ENCODE measurements at places on chromosomes 13 and 19.

DNA sequence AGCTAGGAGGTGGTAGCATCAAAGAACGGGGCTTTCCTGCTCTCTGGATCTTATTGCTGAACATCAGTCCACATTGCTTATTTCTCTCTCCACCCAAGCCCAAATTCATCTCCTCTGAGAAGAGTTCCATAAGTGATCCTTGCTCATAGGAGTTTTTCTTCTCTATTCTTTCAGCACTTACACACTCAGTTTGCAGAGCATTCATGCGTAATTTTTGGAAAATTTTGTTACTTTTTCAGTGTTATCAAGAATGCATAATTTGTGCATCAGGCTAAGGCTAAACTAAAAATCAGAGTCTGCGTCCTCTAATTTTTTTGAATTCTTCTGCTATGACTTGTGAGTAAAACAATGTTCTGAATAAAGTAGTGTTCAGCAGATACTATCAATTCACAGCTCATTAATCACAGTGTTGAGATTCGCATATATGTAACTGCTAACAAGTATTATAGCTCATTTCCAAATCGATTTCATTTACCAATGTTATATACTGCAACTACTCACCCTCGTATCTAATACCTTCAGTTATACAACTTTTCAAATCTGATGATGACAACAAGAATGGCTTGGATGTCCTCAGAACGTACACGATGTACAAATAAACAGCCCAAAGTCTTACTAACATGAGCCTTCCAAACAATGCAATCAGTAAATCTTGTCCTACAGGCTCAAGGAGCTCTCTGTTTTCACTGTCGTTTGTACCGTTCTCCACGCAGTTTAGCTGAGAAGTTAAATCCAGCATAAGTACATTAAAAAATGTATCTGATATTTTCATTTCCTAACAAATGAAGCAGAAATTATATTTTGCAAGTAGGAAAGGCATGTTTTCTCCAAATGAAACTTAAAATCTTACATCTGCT is 36.4 kb upstream of the STARD13 start:
- no peak for DNase-seq

DNA sequence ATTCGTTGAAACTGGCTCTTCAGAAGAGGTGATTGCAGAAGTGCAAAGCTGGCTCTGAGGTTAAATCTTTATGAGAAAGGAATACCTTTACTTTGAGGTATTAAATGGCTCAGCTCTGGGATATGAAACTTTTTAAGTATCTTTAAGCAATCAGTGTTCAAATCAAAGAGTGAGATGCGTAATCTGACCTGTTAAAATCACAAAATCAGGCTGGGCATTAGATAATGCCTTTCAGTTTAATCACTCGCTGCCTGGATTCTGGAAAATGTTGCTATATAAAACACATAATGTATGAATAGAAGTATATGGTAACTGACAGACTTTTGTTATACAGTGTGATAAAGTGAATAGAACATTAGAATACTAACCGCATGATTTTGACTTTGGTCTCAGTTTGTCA is 2.0 kb upstream of the DGKH start:
- no peak for DNase-seq

- no peak for DNase-seq
Measured at GRCh38 chr19:56829596-56829995, 10.9 kb downstream of the PEG3 start.

DNA sequence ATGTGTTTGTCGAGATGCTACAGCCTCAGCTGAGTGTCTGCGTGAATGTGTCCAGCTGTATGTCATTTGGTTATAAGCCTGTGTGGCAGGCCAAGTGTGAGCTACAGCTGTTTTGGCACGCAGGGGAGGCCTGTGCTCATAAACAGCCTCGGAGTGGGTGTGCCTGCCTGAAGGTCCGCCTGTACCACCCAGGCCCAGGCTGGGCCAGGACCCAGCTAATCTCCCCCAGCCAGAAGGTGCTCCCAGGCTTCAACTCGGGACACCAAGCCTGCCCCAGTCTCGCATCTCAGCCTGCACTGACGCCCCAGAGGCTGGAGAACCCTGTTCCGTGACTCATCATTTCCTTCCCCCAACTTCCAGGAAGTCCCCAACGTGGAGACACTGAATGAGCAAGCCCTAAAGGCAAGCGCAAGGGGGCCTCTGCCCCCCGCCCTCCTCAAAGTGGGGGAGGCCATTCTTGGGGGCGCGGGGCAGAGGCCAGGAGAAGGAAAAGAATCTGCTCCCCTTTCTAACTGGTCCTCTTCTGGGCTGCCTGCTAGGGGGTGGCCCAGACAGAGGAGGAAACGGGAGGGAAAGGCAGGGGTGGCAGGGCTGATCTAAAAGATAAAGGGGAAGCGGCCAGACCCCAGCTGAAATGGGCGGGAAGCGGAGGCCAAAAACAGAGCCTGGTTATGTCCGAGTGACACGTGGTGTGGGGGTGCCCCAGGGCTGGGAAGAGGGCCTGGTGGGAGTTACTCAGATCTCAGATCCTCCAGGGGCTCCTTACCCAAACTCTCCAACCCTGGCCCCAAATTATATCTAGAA is 2.0 kb downstream of the SLC1A5 start:
- peak; percentile 74 for DNase-seq

DNA sequence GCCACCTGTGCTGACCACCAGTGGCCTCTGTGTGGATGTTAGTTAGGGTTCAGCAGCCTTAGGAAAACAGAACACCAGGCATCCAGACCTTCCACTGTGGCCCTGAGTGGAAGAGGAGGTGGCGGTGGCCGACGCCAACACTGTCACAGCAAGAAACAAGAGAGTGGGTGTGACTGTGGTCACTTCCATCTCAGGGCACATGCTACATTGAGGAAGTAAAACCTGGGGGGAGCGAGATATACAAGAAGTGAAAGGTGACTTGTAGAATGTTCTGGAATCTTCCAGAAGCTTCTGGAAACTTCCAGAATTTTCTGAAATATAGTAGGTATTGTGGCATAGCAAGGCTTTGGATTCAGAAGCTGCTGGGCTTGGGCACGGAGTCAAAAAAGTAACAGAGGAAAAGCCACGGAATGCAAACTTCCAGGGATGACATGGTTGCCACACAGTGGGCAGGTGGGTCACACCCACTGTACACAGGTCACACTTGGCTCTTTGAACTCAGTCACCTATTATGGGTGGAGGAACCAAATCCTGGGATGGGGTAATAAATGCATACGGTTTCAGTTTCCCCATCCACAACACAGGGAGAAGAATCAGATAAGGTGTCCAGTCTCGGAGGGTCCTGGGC is 24.3 kb downstream of the GNG7 start:
- DNase-seq = no peak

DNA sequence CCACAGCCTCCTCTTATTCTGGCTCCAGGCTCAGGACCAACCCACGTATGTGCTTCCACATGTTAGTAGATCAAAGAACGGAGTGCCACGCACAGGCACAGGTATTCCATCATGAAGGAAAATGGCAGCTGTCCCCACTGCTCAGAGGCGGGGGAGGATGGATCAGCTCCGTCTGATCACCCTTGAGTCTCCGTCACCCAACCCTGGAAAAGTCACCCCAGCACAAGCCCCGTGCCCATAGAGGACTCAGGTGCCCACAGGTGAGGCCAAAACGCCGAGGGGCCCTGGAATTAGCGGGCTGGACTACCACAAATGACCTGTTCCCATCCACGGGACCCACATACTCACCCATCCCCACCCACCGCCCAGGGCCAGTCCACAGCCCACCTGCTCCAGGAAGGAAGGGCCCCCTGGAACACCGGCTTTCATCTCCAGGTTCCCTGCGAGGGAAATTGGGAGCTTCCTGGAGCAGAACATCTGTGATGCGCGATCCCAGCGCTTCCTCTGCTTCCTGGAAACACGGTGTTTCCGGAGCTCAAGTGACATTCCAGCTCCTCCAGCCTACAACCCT is 120.5 kb upstream of the SPACA7 start:
- no peak for DNase-seq

DNA sequence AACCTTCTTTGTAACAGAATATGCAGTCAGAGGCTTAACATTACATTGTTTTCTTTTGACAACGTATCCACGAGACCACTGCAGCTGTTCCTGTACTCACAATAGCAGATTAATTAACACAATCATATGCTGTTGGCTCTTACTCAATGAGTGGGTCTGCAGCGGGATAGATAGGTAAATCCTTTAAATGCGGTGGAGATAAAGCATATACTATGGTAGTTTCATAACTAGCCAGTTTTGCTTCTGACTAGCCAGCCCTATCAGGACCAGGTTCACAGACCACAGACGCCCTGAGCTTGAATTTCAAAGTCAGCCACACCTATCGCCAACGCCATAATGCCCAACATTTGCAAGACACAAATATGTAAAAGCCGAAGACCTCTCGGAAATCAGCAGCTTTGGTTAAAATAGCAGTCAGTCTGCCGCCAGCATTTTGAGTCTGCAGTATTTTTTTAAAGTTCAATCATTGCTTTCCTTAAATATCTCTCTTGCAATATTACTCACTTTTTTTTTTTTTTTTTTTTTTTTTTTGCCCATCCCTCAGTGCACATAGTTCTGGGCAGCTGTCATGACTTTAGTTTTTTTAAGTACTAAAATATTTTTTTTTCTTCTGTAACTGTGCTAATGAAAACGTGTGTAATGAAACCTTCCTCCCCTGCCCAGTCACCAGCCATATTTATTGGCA is 120.5 kb downstream of the ZNF536 start:
- DNase-seq = no peak

DNA sequence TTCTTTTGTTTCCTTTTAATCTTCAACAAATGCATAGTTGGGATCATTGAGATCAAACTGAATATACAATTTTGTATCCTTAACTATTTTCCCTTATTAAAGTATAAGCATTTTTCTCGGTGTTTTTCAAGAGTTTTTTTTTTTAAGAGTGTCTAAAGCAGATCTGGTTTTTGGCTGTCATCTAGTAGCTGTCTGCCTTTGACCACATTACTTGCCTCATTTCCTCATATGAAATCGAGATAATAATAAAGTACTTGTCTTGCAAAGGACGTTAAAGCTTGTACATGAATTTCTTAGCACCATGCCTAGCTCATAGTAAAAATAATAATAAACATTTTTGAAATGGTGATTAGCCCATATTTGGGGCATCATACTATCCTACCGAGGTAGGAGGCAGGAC is 121.2 kb downstream of the PDS5B start:
- DNase-seq = no peak

DNA sequence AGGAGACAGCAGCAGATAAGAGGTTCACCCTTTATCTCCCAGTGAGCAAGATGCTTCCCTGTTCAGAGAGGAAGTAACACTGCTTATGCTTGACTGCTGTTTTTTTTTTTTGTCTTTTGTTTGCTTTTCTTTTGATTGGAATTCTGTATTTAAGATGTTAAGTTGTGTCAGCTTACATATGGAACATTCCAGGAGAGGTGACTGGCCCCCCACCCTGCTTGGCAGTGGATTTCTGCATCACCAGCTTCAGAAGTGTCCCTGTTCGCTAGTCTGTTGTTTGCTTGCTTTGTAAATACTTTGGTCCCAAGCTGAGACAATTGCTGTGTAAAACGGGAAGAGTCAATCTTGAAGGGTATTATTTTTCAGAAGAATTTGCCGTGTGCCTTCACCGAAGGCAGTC is 43.0 kb downstream of the IFT88 start:
- DNase-seq = no peak

GRCh38 chr13:96238861-96239260 is 149.0 kb downstream of the HS6ST3 start:
- no peak for DNase-seq

DNA sequence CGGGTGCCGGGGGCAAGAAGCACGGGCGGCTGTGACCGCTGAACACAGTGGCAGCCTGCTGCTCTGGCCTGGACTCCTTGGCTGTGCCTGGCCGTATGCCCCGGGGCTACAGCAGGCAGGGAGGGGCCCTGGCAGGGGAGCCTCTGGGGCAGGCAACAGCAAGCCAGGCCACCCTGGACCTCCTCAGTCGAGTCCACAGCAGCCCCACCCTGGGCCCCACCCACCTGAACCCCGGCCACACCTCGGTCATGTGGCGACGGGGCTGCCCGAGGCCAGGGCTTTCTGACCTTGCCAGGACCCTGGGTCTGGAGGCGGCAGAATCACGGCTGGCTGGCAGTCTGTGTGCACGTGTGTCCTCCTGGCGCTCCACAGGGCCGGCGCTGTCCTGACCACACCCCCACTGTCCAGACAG is 8.7 kb downstream of the CILP2 start:
- DNase-seq = no peak

DNA sequence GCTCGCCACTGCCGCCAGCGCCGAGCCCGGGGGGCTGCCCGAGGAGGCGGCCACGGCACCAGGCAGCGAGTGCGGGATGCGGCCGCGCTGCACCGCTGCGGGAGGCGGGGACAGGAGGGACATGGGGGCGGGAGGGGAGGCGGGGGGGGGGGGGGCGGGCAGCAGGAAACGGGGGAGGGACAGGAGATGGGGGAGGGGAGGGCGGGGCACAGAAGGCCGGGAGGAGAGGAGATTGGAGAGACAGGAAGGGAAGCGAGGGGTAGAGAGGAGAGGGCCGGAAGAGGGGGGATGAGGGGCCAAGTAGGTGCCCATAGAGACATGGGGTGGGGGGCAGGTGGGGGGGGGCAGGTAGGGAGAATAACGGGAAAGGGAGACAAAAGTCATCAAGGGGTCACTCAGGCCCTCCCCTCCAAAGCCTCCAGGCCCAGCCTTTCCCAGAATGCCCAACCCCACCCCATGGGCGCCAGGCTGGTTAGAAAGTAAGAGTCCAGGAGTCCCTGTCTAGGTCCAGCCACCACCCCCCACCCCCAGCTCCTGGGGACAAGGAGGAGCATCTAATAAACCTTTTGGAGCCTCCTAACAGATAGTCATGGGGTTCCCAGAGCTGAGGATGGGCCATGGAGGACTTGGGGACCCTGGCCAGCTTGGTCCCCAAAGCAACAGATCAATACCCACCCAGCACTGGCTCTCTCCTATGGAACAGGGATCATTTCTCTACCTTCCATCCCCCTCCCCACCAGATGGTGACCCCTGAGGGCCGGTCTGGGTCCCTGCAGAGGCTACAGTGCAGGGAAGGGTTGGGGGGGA is 9.5 kb downstream of the NR2F6 start:
- no peak for DNase-seq

GRCh38 chr13:34300559-34300958 is 482.6 kb downstream of the RFC3 start:
- DNase-seq = no peak

GRCh38 chr13:42720113-42720857 is 61.1 kb upstream of the FAM216B start:
- no peak for DNase-seq

- no peak for DNase-seq
Measured at GRCh38 chr13:82688400-82688994, 1193.8 kb downstream of the SLITRK1 start.

DNA sequence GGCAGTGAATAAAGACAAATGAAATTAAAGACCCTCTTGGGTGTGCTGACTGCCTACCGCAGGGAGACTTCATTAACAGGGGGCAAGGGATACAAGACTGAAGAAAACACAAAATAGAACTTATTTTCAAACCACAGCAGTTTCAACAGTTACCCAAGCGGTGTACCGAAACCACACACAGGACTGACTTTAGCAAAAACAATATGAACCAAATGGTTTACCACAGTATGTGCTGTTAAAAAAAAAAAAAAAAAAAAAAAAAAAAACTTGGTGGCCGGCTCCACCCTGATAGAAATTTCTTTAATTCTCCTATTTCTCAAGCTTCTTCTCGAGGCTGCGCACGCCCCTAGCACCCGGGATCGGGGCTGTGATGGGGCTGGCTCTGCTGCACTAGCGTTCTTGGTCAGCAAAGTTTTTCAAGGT is 42.6 kb downstream of the KLF2 start:
- no peak for DNase-seq

GRCh38 chr13:21884299-21884909 is 213.5 kb downstream of the FGF9 start:
- no peak for DNase-seq

All from activated CD8-positive, alpha-beta memory T cell treated with anti-CD3 and anti-CD28 coated beads for 48 hours (primary cell).